ENCODE measurements at places on chromosomes 16 and 17.

GRCh38 chr17:68435876-68436842 is 21.1 kb downstream of the WIPI1 start:
- peak; percentile 70 for DNase-seq

GRCh38 chr16:85304337-85304736 is 192.1 kb upstream of the CIBAR2 start:
- DNase-seq: no peak

DNA sequence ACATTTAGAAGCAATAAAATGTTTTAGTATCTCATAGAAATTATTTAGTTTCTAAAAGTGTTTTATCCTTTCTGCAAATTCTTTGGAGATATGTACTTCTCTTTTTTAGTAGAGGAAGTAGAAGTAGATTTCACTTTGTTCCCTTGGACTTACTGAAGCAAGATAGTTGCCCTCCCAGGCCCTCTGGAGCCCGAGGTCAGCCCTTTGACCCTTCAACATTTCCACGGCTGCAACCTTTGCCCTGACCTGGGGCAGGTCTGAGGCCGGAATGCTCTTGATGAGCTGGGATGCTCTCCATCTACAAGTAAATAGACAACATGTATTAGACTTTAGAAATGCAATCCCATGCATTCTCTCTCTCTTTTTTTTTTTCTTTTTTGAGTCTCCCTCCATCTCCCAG is 167.5 kb downstream of the CDK5R1 start:
- DNase-seq: no peak

DNA sequence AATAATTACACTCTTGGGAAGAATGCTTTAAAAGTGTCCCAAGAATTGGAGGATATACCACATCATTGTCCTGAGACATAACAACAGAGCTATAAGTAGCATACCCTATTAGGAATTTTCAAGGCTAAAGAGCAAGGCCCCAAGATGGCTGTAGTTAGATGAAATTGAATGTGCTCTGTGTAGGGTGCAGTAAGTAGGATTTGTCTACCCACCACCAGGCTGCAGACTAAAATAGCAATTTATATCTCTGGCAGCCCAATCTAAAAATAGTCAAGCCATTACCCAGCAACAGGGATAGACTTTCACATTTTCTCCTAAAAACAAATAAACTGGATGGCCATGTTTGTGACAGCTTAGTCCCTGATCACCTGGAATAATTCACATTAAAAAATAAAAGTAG is 5.6 kb downstream of the MMD start:
- no peak for DNase-seq

DNA sequence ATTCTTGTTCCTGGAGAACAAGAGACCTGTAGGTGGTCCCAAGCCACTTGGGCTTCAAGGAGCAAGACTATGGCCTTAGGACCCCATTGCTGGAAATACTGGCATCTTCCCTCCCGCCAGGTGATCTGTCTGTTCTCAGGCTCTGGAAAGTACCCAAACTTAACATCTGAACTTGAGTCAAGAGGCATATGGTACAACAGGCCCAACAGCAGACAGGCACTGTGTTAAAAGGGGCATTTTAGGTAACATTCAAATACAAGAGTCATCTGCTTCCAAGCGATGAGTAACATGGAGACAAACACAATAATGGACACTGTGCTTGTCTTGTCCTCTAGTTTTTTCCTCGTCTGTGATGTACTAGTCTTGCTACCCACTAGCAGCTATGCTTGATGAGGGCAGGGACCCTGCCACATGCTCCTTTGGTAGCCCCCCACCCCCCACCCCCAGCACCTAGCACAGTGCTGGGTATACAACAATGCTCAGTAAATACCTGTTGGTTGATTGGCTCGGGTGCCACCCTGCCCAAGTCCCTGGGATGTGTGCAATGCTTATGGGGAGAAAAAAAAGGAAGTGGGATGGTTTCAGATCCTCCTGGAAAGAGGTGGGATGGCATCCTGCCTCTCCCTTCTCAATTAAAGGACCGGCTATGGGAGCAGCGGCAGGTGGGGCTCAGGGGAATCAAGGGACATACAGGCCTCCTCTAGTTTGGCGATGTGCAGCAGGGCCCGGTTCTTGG is 19.4 kb downstream of the CSF3 start:
- no peak for DNase-seq

- no peak for DNase-seq
Observed at GRCh38 chr16:57039148-57039812, 49.9 kb downstream of the NLRC5 start.

- no peak for DNase-seq
Observed at GRCh38 chr17:69523244-69523861, 108.9 kb downstream of the MAP2K6 start.

DNA sequence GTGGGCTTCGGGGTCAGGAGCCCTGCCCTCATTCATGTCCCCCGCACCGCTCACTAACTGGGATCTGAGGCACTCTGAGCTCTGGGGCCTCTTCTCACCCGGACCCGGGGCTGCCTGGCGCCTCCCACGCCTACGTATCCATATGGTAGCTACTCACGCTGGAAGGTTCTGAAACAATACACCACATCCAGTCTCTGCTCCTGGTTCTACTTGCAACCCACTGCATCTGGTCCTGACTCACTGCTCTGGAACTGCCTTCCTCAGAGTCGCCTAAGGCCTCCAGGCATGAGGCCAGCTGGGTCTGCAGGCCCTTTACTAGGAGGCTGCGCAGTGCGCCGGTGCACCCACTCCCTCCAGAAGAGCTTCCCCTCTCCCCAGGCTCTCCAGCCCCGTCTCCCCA is 18.1 kb downstream of the USP36 start:
- DNase-seq: no peak

GRCh38 chr16:81817296-81817695 is 38.2 kb downstream of the PLCG2 start:
- DNase-seq: no peak

- DNase-seq: no peak
Observed at GRCh38 chr17:51764387-51764971, 394.0 kb downstream of the CA10 start.

GRCh38 chr17:75910699-75911098 is 6.0 kb upstream of the MRPL38 start:
- DNase-seq: no peak

DNA sequence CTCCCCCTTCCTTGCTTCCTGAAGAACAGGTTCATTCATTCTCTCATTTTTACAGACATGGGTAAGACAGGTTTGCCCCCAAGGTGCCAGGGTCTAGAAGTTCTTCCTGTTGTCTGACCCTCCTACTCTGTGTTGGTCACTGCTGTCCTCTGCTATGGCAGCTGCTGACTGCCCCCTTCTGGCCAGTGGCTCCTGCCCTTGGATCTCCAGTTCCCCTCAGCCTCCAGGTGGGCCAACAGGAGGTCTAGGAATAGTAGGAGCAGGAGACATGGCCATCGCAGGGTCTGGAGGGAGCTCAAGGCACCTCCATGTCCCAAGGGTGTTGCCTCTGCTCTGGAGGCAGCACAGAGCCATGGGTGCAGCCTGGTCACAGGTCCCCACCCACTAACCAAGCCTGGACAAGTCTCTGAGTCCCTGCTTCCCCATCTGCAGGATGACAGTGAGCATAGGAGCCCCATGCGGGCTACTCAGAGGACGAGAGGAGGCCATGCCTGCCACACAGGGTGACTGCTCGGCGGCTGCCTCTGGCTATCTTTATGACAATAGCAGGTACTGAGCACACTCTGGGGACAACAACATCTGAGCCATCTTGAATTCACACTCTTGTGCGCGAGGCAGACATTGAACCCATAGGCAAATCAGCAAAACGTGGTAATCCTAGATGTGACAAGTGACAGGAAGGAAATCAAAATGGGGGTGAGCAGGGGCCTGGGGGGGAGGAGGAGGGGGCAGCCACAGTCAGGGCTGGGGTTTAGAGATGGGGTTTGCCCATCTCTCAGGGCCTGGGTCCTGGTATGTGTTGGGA is 27.0 kb upstream of the NXPH3 start:
- DNase-seq: no peak

DNA sequence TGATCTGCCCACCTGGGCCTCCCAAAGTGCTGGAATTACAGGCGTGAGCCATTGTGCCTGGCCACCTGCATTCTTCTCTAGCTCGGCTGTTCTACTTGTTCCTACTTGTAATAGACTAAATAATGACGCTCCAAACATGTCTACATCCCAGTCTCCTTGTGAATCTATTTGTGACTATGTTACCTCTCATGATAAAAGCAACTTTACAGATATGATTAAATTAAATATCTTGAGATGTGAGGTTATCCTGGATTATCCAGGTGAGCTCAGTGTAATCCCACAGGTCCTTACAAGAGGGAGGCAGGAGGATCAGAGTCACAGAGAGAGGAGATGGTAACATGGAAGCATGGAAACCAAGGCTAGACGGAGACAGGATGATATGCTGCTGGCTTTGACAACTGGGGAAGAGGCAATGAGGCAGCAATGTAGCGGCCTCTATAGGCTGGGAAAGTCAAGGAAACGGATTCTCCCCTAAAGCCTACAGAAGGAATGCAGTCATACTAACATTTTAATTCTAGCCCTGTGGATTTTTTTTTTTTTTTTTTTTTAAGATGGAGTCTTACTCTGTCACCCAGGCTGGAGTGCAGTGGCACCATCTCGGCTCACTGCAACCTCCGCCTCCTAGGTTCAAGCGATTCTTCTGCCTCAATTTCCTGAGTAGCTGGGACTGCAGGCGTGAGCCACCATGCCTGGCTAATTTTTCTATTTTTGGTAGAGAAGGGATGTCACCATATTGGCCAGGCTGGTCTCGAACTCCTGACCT is 5.0 kb upstream of the LASP1 start:
- DNase-seq: no peak

GRCh38 chr17:75762513-75763268 is 2.3 kb downstream of the GALK1 start:
- DNase-seq: no peak

- DNase-seq: no peak
Observed at GRCh38 chr17:43907998-43908721, 824 bp upstream of the MPP2 start.

DNA sequence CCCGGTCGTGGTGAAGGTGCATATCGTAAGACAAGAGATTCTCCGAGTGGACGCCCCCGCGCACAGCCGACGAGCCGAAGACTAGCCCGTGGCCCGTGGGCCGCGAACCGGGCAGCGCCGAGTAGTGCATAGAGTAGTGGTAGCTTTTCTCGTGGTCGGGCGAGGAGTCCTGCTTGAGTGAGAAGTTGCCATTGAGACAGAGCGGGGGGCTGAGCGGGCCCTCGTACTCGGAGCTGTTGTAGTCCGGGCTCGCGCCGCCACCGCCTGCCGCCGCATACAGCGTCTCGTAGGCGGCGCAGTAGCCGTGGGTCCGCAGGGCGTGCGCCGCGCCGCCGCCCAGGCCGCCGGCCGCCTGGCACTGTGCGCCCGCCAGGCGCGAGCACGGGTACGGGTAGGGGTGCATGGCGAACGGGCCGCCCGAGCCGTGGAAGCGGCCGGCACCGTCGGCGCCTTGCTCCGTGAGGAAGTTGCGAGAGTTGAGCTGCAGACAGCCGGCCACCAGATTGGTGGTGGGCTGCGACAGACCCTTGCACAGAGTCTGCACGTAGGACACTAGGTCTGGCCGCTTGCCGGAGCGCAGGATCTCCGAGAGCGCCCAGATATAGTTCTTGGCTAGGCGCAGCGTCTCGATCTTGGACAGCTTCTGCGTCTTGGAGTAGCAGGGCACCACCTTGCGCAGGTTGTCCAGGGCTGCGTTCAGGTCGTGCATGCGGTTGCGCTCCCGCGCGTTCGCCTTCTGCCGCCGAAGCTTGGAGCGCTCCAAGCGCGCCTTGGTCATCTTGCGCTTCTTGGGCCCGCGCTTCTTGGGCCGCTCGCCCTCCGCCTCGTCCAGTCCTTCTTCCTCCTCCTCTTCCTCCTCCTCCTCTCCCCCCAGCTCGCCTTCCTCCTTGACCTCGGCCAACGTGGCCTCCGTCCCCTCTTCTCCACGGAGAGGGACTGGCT is 2.0 kb downstream of the NEUROD2 start:
- DNase-seq: no peak

DNA sequence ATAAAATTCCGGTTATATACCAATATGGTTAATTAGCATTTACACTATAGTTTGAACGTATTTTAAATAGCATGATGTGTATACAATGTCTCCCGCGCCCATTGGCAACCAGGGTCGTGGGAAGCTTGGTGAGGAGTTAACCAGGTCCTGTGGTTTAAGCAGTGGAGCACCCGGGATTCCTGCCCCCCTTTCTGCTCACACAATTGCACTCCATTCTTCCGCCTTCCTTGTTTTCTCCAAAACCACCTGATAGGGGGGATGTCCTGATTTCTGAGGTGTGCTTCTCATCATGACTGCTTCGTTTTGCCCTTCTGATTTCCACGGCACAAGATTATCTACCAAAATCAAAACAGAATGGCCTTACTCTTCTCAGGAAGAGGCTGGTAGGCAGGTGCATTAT is 35.8 kb downstream of the WIPI1 start:
- no peak for DNase-seq

- no peak for DNase-seq
Observed at GRCh38 chr17:80910043-80910442, 81.6 kb upstream of the CHMP6 start.

DNA sequence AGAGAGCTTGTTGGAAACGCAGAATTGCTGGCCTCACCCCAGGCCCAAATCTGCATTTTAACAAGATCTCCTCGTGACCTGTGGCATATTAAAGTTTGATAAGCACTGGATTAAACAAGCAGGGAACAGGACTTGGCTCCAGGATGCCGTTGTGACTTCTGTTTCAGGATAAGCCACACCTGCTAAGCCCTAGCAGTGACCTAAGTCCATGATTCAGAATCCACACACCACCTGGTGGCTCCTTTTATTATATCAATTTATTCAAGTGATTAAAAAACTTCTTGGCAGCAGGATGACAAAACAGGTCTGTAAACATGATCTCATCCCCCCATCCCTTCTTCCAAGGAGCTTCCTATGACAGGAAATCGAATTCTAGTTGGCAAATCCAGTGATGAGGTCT is 9.1 kb downstream of the NAGPA start:
- DNase-seq: no peak

GRCh38 chr17:35345926-35346771 is 27.3 kb downstream of the SLFN11 start:
- no peak for DNase-seq

GRCh38 chr17:37551788-37552187 is 57.4 kb downstream of the SYNRG start:
- no peak for DNase-seq

DNA sequence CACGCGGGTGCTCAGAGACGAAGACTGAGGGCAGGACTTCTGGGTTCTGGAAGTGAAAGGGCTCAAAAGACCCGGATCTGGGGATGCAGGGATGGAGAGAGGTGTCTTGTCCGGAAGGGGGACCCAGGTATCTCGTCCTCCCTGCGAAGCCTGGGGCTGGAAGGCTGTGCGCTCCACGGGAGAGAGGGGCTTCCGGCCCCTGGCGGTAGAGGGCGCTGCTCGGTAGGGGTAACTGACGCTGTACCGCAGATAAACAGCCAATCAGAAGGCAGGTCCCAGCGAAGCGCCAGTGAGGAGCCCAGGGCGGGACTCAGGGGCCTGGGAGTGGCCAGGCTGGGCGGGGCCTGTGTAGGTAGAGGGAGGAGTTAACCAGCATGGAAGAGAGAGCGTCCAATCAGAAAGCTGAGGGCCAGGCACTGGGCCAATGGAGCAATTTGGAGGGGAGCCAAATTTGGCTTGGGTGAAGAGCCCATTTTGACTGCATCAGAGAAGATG is 804 bp downstream of the TGFB1I1 start:
- no peak for DNase-seq

- DNase-seq: no peak
Observed at GRCh38 chr17:39602533-39603303, 5.0 kb downstream of the NEUROD2 start.

All from activated CD8-positive, alpha-beta memory T cell treated with anti-CD3 and anti-CD28 coated beads for 1 hour (primary cell).